ENCODE measurements at places on chromosomes 1 and 21.

GRCh38 chr1:94324178-94324544 is 86.8 kb upstream of the ARHGAP29 start:
- no peak for DNase-seq

- DNase-seq, result no peak
These were observed 53.6 kb upstream of the SSBP3 start for GRCh38 chr1:54459726-54460191.

DNA sequence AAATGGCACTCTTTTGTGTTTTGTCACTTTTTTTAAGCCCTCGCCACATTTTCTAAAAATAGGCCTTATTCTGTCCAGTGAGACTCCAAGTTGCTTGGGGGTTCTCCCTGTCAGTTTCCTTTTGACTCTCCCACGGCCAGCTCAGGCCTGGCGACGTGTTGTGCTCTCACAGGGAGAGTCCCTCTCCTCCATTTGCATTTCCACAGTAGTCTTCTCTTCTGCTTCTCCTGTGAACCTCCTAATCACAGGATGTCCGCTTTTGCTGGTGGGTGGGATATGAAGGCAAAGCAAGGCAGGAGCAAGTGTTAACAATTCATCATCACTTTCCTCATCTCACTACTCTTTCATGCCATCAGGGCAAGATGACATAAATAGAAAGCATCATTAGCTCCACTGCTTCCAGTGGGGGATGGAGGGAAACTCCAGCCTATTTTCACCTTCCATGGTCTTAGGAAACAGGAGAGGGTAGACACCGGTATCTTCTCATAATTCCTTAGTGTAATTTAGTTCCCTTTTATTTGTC is 99.8 kb downstream of the INTS7 start:
- DNase-seq, result no peak

DNA sequence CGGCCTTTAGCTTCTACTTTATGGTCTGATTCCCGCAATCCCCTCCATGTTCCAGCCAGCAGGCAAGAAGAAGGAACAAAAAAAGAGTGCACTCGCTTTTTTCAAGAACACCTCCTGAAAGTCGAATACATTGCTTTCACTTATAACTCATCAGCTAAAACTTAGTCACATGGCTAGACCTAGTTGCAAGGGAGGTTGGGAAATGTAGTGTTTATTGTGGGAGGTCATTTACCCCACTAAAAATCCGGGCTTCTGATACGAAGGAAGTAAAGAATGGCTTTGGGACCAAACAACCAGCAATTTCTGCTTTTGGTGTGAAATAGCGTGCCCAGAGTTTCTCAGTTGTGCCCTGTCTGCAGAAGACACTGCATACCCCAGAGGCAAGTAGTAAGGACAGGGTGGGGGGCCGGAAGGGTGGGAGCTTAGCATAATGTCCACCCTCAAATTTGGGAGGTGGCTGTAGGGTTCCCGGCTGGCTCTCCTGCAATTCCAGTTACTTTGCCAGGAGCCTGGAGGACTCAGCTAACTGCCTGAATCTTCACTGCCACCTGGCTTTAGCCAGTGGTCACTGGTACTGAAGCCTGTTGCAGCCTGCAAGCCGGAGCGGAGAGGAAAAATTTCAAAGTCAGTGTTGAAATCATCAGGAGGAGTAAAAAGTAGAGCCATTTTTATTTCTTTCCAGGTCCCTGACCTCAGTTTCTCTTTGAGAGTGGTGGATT is 57.7 kb upstream of the F3 start:
- no peak for DNase-seq

DNA sequence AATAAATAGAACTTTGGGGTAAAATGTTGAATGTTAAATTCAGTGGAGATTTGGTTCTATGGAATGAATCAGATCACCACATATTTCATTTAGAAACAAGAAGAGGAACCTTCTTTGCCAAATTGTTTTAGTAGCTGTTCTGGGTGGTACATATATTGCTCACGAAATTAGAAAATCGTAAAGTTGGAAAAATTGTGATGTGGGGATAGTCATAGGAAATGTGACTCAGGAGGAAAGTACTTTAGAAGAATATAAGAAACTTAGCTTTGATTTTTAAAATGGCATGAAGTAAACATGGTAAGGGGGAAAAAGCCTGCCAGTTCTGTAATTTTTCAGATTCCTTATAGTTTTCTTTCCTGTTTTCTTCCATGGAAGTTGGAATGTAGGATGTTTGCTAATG is 27.4 kb downstream of the RRP15 start:
- no peak for DNase-seq

DNA sequence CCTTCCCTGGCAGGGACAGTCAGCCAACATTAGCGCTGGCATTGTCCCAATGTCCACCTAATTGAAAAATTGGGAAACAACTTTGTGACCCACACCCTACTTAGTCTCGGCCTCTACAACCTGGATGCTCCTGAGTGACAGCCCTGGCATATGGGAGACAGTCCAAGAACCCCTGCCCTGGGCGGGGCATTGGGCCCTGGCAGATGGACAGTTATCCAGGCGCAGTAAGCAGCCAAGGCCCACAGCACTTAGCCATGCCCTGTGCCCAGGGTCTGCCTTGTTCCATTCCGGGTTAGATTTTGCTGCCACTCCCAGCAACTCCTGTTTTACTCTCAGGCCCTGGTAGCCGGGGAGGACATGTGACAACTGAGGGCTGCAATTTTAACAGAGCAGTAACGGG is 50.3 kb downstream of the NFASC start:
- no peak for DNase-seq

GRCh38 chr1:226708342-226708780 is 30.7 kb downstream of the ITPKB start:
- DNase-seq, result peak; percentile 56

GRCh38 chr1:240575981-240576662 is 35.8 kb downstream of the GREM2 start:
- no peak for DNase-seq

- DNase-seq, result no peak
These were observed 941 bp downstream of the ELAVL4 start for GRCh38 chr1:50109647-50110075.

- no peak for DNase-seq
These were observed 36.2 kb downstream of the B3GALNT2 start for GRCh38 chr1:235468004-235468403.

Measured in BJ (cell line).